Right ventricle myocardium superior (tissue), 1 donor: ENCODE measurements at places on chromosomes 7 and 10.

GRCh38 chr7:107234436-107234835, 65.6 kb downstream of the HBP1 start:
- no peak for DNase-seq

GRCh38 chr10:86255405-86256251, 111.0 kb downstream of the GRID1 start:
- no peak for DNase-seq

- DNase-seq = no peak
These were observed 99.8 kb downstream of the KMT2C start for GRCh38 chr7:152335900-152336571.

DNA sequence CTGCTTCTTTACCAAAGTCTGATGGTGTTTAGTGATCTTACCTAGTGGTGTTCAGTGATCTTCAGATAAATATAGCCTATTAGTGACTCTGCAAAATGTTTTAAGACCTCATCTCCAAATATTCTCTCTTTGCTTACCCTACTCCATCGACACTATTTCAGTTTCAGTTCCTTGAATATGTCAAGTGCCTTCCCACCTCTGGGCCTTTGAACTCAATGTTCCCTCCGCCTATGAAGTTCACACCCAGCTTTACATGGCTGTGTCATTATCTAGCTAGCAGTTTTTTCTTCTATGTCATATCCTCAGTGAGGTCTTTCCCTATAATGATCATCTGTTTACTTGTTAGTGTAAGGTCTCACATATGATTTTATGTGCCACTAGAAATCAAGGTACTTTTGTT, 322.6 kb downstream of the DGKB start:
- no peak for DNase-seq

DNA sequence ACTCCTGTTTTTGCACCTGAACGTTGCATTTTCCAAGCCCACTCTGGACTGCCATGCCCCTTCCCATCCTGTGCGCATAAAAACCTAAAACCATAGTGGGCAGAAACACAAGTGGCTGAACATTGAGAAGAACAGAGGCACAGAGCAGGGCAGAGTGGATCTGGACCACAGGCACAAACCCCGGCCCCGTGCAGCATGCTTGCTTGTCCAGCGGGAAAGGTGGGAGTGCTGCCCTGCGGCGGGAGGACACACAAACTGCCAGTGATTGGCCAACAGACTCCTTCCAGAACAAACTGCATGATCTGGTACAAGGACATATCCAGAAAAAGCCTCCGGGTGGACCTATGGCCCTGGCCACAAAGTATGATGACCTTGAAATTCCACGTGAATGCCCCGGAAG, 42.5 kb upstream of the ADARB2 start:
- DNase-seq = no peak

DNA sequence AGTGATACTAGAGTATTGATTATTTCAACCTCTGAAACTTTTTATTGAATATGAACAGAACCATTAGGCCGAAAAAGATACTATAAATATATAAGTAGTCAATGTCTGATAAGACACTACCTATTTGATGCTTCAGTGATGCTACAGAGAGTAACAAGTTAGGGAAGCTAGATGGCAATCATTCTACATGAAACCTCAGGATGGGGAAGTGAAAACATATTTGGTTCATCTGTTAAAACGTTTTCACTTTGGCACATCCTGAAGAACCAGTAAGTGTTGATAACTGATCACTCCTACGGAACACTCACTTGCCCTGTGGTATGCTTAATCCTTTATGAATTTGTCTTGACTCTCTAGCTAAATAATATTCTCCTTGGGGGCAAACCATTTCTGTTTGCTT, 1064.9 kb downstream of the NXPH1 start:
- DNase-seq = no peak

DNA sequence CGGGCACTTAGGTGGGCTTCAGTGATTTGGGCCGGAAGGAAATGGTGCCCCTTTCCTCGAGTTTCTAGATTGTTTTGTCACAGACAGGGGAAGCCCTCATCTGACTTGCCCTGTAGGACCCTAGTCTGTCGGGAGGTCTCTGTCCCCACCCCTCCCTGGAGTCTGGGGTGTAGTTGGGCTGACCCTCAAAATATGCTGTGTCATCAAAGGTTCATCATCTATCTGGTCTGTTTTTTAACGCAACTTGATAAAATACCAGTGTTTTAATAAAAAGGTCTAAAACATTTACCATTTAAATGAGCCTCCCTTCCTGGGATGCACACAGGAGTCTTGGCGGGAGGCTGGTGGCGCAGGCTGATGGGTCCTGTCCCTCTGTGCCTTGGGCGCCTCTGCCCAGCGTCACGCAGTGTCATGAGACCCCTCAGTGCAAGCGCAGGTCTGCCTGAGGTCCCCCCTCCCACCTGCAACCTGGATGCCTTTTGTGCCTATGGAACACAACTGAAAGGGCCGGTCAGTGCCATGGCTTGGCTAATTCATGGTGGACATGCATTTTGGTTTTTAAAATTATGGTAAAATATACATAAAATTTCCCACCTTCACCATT, 146.4 kb downstream of the MGMT start:
- DNase-seq = no peak

- DNase-seq = no peak
These were observed 158.0 kb upstream of the PTN start for GRCh38 chr7:137501562-137501961.
